Stimulated activated CD8-positive, alpha-beta memory T cell treated with anti-CD3 and anti-CD28 coated beads, Interleukin-7, amount 100 ng/mL, for 1 hour (primary cell): ENCODE measurements at places on chromosomes 7 and 10.

DNA sequence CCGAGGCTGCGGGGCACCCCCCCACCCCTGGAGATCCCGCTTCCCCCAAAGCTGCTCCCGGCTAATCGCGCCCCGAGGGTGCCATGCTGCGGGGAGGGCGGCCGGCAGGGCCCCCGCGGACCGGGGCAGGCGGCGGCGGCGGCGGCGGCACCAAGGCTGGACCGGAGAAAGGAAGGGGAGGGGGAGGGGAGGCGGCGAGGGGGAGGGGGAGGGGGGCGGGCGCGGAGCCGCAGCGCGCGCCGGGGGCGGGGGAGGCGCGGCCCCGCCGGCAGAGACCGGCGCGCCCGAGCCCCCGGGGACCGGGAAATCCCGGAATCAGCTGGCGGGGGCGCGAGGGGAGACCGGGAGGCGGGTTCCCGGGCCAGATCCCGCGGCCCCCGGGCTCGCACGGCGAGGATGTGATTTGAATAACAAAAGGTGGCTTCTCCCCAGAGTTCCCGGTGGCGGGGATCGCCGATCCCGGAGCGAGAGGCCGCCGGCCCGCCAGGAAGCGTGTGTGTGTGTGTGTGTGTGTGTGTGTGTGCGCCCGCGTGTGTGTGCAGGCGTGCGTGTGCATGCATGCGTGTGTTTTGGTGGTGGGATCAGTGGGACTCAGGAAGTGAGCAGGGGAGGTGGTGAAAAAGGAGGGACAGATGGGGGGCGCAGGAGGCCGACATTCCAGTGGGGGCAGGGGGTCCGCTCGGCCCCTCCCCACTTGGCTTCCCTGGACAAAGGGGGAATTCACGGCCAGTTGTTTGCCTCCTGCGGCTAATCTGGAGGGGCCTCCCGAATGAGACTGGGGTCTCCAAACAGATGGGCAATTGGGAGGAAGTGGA, 99.5 kb downstream of the HIP1 start:
- no peak for DNase-seq

- DNase-seq = no peak
Measured at GRCh38 chr10:44591911-44592310, 207.0 kb upstream of the CXCL12 start.

DNA sequence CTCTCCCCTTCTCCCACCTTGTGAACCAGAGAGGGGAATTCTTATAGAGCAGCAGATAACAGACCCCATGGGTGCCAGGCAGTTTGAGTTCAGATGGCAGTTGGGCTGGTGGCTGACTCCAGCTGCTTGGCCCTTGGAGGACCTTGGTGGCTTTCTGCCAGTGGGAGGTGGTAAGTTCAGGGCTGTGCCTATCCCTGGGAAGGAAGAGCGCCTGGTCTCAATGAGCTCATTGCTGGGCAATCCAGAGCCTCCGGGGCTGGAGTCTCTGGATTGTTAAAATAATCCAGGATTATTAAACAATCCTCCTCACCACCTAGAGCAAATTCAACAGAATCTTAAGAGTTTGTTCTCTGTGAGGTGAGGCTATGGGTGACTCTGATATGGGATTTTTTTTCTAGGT, 105.2 kb downstream of the FANK1 start:
- DNase-seq = no peak

DNA sequence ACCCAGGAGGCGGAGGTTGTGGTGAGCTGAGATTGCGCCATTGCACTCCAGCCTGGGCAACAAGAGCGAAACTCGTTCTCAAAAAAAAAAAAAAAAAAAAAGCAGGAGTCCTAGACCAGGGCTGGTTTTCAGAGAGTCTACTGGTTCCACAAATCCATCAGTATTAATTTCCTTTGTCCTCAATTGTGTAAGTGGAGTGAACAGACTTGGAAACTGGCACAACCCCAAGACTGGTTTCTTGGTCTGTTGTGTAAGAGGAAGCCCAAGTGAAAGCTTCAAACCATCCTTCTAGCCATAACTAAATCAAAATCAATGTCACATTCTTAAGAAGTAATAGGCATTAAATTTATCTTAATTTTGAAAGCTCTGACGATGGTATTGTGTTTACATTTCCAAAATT, 213.6 kb downstream of the DGKI start:
- no peak for DNase-seq

DNA sequence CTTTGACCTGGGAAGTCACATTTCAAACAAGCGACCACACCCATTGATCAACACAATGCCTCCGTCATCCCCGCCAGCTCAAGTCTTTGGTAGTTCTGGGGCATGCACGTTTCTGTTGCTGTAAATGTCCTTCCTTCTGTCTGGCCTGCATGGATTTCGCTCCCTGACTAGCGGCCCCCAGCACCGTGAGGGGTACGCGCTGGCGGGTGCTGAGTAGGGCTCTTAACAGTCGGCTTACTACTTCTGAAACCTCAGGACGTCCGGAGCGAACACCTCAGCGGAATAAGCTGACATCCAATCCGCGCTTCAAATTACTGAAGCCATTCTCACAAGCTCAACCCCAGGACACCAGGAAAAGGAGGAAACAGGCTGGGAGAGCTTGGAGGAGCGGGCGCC, 505 bp downstream of the NUDCD3 start:
- no peak for DNase-seq

DNA sequence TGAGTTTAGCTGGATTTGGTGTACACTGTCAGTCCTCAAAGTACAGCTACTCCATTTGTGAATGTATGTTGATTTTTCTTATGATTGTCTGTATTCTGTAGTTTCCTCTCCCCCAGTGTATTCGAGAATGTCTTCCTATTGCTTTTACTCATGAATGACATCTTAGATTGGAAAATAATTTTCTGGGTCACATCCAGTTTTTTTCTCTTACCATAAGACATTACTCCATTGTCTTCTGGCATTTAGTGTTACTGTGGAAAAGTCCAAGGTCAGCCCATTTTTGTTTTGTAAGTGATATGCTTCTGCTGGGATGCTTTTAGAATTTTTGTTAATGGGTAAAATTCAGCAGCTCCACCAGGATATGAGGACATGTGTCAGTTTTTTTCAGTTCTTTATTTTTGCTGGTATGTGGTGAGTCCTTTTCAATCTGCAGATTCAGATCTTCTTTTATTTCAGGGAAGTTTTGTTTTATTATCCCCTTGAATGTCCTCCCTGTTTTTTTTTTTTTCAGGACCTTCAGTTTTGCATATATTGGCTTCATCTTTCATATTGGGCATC, 33.6 kb downstream of the WAC start:
- no peak for DNase-seq

GRCh38 chr10:988667-989545, 672 bp downstream of the GTPBP4 start:
- no peak for DNase-seq
